ENCODE measurements at places on chromosomes 1 and 21. TPM values are rescaled to one million over a fixed set of nuclear protein-coding genes. Genes with fewer than 3 reads are reported as not detected.

DNA sequence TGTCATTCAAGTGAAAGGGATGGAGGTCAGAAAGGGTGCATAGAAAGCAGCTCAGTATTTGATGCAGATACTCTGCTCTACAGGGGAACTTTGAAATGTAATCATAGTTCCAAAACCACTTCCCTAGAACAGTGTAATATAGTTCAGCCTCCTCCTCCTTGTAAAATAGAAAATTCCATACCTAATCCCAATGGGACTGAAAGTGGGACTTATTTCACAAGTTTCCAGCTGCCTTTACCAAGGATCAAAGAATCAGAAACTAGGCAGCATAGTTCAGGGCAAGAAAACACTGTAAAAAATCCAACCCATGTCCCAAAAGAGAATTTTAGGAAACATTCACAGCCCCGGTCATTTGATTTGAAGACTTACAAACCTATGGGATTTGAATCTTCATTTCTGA is 8.1 kb upstream of the TMCO2 start:
- DNase-seq: no peak

GRCh38 chr1:185821612-185822385 is 87.6 kb downstream of the HMCN1 start:
- DNase-seq: no peak

FAM89A gene
- 9.5 TPM for polyA plus RNA-seq

FAM163A gene
- polyA plus RNA-seq: not detected

DNA sequence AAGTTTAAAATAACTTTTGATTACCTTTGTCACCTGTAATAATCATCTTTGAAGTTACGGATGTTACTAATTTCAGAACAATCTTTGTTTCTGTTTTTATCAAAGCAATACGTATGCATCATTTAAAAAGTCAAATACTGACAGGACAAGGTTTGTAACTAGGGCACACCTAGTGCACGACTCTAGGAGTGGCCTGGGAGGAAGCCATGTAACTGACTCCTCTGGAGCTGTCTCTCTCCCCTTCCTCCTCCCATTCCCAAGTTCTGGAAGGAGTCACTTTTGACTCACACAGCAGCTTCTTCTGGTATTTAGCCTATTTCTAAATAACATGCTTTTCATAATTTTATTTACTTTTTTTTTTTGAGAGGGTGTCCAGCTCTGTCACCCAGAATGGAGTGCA is 11.8 kb upstream of the RAP1GAP start:
- DNase-seq: no peak

DNA sequence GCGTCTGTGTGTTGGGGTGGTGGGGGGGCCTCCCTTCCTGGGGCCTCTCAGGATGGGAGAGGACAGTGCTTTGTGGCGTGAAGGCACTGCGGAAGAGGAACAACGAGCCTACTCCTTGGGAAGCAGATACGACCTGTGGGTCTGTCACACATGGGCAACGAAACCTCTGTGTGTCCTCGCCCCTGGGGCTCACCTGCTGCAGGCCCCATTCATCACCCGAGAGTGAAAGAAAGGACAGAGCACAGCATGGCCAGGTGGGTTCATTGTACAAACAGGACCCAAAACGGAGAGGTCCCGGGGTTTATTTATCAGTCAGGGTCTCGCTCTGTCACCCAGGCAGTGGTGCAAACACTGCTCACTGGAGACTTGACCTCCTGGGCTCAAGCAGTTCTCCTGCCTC is 40.1 kb upstream of the LIN9 start:
- no peak for DNase-seq

RASSF5 gene
- 233 TPM for polyA plus RNA-seq

DNA sequence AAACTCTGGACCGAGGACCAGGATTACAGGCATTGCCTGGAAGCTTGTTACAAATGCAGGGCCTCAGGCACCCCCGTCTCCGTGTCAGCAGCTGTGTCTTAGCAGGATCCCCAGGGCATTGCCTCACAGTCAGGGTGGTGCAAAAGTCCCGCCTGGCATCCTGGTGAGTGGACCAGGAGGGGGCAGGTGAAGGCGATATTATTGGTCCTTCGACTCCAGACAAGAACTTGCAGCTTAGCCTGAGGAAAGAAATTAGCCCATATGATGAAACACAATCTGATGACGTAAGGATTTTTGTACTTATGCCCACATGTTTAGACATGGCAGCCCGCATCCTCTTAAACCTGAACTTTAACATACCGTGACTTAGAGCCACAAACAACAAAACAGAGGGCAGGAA is 40.8 kb downstream of the RSPH1 start:
- DNase-seq: no peak

DNA sequence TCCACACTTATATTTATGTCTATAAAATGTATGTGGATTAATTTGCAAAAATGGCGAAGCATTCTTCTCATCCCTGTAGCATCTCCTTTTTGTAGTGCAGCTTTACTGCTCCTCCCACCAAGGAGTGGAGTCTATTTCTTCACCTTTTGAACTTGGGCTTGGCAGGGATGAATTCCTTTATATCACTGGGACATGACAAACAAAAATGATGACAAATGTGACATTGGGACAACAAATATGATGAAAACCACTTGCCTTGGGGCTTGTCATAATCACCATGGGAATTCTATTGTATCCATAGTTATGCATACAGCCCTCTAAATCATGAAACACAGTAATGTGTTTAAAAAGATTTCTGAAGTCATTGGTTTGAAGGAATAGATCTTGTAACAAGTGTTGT is 155.0 kb downstream of the TNFSF18 start:
- DNase-seq: no peak

DNA sequence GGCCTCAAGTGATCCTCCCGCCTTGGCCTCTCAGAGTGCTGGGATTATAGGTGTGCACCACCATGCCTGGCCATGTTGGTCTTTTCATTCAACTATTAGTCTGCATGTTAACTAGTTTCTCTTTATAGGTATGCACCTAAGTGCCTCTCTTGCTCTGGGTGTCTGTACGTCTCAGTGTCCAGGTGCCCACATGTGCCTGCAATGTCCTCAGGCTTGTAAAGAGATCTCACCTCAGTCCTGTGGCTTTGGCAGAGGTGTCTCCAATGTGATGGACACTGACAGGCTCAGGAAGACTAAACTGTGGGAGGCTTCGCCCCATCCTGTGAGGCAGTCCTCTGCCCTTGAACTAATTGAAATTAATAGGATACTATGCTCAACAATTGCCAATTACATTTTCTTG is 526.3 kb downstream of the PTPRU start:
- DNase-seq: no peak

GRCh38 chr1:98817821-98818220 is 156.3 kb downstream of the SNX7 start:
- DNase-seq: no peak

GRCh38 chr1:67599085-67599484 is 85.9 kb upstream of the GADD45A start:
- no peak for DNase-seq

GRCh38 chr1:151324390-151324930 is 2.8 kb downstream of the PI4KB start:
- no peak for DNase-seq

KRTAP10-11 gene
- polyA plus RNA-seq: not detected

- no peak for DNase-seq
Observed at GRCh38 chr1:107670397-107671040, 294.5 kb downstream of the VAV3 start.

DNA sequence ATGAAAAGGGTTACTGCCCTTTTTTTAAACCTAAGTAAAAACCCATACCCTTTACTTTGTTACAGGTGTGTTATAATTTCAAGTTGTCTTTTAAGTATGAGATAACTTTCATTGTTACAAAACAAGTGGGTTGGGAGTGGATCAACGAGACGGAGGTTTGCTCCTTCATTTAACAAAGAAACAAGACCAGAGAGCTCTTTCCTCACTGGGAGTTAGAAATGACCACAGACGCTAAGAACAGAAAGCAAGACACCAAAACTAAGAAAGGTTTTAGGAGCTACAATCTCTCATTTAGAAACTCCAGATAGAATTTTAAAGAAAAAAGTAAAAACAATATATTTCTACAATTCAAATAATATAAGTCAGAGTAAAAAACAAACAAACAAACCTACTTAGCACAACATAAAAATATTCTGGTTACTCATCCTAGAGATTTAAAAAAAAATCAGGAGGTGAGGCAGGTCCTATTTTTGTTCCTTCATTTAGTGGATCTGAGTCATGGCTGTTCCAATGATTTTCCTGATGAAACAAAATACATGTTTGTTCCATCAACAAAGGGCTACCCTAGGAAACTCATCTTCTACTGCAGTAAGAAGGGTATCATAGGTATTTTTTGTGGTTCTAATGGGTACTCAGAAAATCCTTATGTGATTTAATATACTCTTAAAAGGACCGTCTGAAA is 33.0 kb downstream of the APP start:
- DNase-seq: no peak

DNA sequence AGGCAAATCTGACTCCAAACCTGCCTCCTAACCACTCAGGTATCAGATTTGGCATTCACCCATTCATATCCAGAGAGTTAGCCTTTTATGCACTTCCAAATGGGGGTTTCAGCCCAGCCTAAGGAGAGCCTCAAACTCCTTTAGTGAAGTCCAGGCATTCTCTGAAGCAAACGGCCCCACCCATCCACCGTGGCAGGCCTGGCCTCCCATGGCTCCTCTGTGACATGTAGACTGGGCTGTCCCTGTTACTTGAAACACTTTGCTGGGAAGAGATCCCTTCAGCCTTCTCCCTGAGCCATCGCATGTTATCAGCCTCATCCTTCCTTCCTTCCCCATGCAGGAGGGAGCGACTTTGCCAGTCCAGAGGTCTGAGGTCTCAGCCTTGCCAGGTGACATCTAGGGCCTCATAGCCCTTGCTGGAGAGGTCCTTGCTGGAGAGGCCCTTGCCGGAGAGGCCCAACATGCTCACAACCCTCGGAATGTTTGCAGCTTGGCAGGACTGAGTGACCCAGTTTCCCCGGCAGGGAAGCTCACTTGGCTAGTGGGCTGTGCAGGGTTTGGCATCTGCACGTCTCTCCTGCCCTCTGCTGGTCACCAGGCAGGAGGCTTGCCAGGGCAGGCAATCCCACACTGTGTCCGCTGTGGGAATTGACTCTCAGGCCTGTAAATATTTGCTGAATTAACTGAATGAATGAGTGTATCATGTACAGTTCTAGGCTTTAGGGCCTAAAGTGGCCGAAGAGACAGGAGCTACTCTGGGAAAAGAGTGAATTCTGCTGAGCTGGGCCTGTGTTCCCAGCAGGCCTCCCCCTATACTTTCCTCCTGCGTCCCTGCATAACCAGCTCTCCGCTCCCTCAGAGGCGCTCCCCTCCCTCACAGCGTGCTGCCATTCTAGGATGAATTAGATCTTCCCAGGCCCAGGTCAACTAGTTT is 26.7 kb upstream of the RBM15 start:
- peak; percentile 71 for DNase-seq

- DNase-seq: peak; percentile 75
Observed at GRCh38 chr1:111596499-111596898, 23.1 kb upstream of the RAP1A start.

HAPLN2 gene
- not detected for polyA plus RNA-seq

HUNK gene
- polyA plus RNA-seq: 0.05 TPM

DNA sequence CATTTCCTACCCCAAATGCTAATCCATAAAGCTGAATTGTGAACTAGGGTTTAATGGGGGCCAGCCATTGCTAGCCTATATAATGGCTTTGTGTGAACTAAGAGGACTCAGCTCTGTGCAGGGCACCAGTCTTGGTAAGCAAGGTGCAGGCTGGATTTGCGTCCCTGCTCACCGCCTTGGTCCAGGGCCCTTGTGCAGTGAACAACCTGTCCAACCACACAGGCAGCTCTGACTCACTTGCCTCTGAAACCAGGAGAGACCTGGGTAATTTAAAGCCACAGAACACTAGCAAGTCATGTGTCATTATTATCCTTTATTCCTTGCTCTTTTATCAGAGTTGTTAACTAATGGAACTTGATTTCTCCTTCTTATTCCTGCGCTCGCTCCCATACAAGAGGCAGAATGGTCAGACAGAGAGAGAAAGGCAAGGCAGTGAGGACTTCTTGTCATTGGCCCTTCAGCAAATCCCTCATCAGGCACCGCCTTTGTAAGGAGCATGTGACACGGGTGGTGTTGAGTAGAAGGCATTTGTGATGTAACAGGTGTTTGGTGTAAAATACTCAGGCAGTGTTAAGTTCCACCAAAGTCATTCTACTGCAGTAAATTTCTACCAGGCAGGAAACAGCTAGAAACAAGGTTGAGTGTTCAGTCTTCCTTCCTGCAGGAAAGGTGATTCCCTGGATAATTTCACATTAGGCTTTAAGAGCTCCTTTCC is 67.3 kb upstream of the OLIG2 start:
- DNase-seq: no peak

C4BPA gene
- polyA plus RNA-seq: not detected

DNA sequence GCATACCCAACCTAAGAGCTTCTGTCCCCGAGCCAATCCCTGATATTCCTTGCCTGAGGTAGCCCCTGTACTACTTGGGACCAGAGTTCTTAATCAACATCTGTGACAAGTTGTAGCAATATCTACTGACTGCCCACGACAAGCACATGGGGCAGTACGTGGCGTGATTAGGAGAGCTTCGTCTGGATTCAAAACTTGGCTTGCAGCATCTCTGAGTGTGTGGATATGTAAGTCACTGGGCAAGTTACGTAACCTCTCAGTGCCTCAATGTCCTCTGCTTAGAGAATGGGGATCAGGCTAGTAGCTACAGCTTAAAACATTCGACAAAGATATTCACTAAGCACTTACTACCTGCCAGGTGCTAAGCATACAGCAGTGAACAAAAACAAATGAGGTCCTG is 5.0 kb downstream of the HSPG2 start:
- DNase-seq: no peak

IGSF21 gene
- not detected for polyA plus RNA-seq

CD48 gene
- polyA plus RNA-seq: 186 TPM

- DNase-seq: no peak
Observed at GRCh38 chr1:204438628-204439027, 27.0 kb upstream of the PPP1R15B start.

DNA sequence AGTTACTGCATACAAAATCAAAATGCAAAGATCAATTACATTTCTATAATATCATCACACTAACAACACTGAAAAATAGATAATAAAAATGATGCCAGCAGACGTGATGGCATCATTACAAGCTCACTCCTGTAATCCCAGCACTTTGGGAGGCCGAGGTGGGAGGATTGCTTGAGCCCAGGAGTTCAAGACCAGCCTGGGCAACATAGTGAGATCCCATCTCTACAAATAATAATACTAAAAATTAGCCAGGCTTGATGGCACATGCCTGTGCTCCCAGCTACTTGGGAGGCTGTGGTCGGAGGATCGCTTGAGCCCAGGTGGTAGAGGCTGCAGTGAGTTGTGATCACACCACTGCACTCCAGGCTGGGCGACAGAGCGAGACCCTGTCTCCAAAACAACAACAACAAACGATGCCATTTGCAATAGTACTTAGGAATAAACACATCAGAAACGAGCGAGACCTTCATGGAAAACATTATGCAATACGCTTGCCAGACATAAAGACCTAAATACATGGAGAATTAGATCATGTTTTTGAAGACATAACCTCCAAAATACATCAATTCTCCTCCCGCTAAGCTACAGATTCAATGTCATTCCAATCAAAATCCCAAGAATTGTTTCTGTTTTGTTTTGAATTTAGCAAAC is 86.6 kb upstream of the ERRFI1 start:
- DNase-seq: no peak

SPRR4 gene
- not detected for polyA plus RNA-seq

GRCh38 chr1:27538793-27539192 is 48.8 kb upstream of the WASF2 start:
- no peak for DNase-seq
